ENCODE measurements at places on chromosomes 2 and 18.
A peak's percentile ranks its signal among the peaks of the same experiment; 100 is the strongest.

DNA sequence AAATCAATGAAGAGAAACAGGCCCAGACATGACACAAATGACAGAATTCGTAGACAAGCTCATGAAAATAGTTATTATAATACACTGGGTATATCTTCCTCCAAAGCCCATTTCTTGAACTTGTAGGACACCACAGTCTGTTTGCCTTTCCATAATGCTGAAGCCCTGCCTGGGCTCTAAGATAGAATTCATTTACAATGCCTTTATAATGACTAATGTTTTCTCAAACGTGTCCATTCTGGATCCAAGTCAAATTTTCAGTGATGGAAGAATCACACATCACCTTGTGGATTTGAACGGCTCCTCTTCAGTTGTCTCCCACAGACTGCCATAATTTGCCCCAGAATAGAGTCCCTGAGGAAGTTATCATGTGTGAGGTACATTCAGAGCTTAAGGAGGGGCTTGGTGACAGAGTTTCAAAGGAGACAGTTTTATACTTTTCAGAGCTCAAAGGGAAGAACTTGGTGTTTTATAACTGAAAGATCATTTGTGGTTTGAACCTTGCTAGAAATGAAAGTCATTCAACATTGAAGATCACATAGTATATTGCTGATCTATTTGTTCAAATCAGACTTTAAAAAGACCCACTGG, 38.2 kb downstream of the CASP8 start:
- peak; percentile 22 for DNase-seq

DNA sequence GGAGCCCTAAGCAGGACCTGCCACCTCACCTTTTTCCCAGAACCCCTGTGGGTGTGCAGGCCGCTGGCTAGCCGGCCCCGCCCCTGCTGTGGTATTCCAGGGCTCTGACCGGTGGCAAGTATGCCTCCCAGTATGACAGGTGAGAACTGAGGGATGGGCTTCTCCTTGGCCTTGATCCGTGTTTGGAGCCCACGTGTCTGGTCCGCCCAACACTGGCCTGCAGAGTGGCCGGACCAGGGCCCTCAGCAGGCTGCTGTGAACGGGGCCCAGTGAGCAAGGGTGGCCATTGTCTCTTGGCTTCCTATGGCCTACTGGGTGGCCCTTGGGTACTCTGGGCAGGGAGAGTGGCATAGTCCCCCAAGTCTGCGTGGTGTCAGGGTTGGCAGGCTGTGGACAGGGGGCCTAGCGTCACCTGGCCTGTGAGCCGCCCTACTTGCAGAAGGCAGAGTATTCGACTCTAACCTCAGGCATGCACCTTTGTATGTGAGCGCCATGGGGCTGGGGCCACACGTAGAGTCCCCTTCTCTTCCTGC, 1.8 kb downstream of the RNPEPL1 start:
- DNase-seq, result no peak

DNA sequence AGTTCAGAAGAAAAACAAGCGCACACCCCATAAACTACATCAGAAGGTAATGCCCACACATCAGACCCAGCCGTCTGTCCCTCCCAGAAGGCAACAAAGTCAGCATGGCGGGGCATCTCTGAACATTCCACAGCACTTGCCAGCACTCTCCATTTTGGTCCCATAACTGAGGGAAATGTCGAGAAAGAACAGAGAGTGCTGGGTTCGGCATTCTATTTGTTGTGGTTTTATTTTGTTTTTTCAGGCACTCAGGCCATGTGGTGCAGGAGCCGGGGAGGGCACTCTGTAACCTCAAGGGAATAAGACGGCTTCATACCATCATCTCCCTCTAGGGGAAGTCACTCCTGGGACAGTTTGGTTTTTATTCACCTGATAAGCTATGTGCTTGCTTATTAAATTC, 156.0 kb downstream of the SEPTIN10 start:
- DNase-seq, result no peak

- peak; percentile 58 for DNase-seq
Measured at GRCh38 chr2:38535744-38536506, 66.8 kb downstream of the HNRNPLL start.
